ENCODE measurements at places on chromosomes 4 and X.

GRCh38 chr4:186666252-186666651 lies 57.4 kb downstream of the FAT1 start:
- DNase-seq = no peak

- no peak for DNase-seq
Observed at GRCh38 chrX:148540114-148540513, 39.7 kb downstream of the AFF2 start.

GRCh38 chr4:157806184-157806583 lies 366.6 kb downstream of the GASK1B start:
- no peak for DNase-seq

- DNase-seq = no peak
Observed at GRCh38 chr4:62402088-62402806, 1202.1 kb downstream of the ADGRL3 start.

- DNase-seq = no peak
Observed at GRCh38 chr4:95156452-95156765, 392.4 kb downstream of the UNC5C start.

GRCh38 chr4:110982486-110982885 lies 359.6 kb upstream of the PITX2 start:
- DNase-seq = no peak

DNA sequence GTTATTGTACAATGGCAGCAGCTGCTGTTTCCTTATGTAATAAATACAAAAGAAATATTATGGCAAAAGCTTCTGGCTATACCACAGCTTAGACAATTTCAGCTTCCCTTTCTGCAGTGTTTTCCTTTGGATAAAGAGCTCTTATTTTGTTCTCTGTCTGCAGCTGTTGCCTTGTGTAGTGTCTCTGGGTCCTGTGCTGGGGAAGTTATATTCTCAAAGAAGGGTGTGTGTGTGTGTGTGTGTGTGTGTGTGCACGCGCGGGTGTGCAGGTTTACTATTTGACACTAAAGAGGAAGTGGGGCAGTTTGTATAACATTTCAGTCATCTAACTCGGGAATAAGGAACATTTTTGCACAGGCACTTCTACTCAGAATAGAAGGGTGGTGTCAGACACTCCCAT lies 83.6 kb downstream of the REPS2 start:
- no peak for DNase-seq

DNA sequence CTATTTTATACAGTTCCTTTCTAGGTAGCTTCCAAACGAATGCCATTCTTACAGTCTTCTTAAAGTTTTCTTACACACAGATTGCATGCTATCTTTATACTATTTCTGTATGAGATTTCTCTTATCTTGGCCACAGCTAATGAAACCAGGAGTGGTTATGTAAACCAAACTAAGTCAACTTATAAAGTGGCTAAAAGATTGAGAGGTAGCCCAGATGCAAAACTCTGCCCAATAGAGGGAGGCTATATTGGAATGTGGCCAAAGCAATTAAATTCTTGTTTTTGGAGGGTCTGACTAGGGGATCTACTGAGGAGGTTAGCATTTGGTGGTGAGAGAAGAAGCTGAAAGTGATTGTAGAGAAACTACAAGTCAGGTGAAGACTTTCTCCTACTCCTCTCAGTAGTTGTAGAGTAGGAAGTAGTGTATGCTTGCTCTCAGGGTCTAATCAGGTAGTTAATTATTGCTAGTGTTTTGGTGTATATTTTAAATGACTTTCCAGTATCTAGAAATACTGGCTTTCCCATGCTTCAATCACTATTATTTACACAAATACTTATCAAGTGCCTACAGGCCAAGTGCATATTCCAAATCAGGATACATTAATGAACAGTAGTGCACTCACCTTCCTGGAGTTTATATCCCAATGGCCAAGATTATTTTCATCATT lies 104.2 kb upstream of the HPGD start:
- DNase-seq = no peak

GRCh38 chrX:43702660-43703059 lies 46.6 kb downstream of the MAOA start:
- DNase-seq = no peak

- no peak for DNase-seq
Observed at GRCh38 chr4:153579410-153579809, 104.7 kb upstream of the TLR2 start.

GRCh38 chr4:57265831-57266582 lies 155.8 kb upstream of the IGFBP7 start:
- no peak for DNase-seq

DNA sequence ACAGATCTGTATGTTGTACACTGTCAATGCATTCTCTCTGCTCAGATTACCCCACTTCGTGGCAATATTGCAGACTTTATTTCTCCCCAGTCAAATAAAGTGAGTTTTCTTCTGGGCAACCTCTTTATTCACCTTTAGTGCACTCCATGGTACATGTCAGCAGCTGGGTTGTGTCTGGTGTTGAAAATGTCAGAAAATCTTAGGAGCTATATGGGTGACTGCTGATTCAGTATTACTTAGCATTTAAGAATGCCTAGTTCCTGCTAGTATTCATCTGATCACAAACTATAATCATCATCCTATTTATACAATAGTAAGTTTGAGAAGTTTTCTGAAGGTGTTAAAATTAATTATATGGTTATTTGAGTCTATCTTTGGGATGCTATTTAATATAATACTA lies 112.5 kb downstream of the CFAP299 start:
- no peak for DNase-seq

DNA sequence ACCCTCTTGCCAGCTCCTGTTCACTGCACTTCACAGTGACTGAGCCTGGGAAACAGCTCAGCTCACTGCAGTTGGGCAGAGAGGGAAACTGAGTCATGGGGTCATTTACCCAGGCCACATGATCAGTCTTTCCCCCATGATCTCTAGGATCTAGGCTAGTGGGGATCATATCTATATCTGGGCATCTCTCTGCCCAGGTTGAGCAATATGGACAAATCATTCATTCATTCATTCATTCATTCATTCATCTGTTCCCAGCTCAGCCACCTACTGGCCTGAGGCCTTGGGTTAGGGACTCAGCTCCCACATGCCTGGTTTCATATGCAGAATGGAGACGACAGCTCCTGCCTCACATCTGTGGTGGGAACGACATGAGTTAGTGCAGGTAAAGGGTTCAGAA lies 45.3 kb upstream of the HMX1 start:
- no peak for DNase-seq

- no peak for DNase-seq
Observed at GRCh38 chrX:96314985-96315384, 369.7 kb upstream of the DIAPH2 start.

DNA sequence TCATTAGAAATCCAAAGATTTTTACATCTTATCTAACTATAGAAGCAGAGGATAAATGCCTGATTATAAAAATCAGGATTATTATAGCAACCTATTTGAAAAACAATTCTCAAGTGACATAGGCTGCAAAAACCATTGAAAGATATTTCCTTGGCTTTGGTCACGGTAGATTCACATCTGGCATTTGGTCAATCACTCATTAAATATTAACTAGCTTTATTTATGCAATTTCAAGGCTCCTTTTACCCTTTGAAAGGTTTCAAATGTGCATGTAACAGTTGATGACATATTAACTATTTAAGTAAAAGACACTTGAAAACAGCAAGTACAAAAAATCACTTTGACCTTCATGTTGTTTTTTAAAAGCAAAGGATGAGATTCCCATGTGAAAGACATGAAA lies 98.1 kb downstream of the MMRN1 start:
- no peak for DNase-seq

- no peak for DNase-seq
Observed at GRCh38 chrX:154356596-154356995, 17.8 kb downstream of the FLNA start.

DNA sequence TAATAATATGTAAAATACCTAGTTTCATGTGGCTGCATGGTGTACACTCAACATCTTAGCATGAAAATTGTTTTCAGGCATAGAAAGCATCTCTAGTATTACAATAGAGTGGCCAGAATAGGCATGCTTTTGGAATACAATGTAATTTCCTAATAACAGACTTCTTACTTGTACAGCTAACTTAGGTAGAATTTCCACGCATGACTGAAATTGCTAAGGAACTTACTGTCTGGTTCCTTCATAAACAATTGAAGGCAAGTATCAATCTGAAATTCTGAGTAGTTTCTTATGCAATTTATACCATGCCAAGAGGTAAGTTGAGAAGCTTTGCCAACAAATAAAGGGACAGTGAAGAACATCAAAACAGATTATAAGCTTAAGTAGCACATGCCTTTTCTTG lies 26.7 kb downstream of the SULT1E1 start:
- DNase-seq = no peak

GRCh38 chr4:96145601-96146000 lies 305.7 kb downstream of the PDHA2 start:
- no peak for DNase-seq

- DNase-seq = no peak
Observed at GRCh38 chrX:12480956-12481355, 310.3 kb upstream of the PRPS2 start.

GRCh38 chrX:21989384-21989783 lies 42.7 kb upstream of the PHEX start:
- peak; percentile 34 for DNase-seq

DNA sequence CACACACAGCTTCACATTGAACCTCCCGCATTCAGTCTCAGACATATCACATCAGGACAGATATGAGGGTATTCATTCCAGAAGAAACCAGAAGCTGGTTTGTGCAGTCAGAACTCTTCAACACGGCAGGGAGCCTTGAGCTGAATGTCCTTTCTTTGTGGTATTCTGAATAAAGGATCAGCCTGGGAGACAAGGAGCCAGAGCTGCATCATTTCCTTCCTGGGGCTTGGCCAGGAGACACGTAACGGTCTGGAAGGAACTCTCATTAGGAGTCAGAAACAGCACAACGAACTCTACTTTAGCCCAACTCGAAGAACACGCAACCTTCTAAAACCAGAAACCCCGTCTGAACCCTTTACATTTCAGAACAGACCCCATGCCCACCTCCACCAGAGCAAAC lies 46.4 kb downstream of the KDR start:
- DNase-seq = no peak

All from activated naive CD4-positive, alpha-beta T cell treated with anti-CD3 and anti-CD28 coated beads for 36 hours (primary cell).